Thoracic aorta (tissue), 2 donors: ENCODE measurements at places on chromosomes 6 and 20.

GRCh38 chr6:108640104-108640503, 79.4 kb downstream of the FOXO3 start:
- DNase-seq, result no peak

DNA sequence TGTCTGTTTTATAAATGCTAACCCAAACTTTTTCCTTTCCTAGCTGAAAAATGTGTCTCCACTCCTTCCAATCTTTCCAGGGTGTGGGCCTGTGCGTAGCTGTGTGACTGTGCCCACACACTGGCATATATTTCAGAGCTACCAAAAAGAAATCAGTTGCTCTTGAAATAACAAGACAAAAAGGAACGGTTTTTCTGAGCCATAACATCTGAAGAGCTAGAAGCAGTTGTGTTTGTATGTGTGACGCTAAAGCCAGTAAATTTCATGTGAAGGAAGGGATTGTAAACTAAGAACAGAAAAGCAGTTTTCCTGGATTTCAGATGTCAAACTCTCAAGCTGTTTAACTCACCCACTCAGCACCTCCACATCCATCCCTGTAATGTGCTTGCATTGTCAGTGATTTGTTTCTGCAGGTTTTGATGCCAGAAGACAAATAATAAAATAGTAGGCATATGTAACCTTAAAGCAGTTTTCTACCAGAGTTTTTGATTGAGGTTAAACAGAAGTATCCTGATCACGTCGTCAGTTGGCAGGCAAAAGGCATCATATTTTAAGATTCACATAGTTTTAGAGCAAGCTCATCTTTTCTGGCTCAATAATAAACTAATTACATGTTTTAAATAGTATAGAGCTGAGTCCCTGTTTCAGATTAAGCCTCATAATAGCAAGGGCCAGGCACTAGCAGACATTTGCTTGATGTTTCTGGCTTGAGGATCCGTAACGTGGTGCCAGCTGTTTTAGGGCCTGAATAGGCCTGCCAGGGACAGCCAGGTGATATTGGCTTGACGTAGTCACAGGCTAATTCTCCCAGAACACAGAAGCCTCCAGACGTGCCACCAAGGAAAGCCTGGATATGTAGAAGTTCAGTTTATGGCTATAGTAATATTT, 90.9 kb downstream of the FOXO3 start:
- peak; percentile 51 for DNase-seq

- DNase-seq, result no peak
Observed at GRCh38 chr6:37512400-37513011, 12.8 kb upstream of the CCDC167 start.

DNA sequence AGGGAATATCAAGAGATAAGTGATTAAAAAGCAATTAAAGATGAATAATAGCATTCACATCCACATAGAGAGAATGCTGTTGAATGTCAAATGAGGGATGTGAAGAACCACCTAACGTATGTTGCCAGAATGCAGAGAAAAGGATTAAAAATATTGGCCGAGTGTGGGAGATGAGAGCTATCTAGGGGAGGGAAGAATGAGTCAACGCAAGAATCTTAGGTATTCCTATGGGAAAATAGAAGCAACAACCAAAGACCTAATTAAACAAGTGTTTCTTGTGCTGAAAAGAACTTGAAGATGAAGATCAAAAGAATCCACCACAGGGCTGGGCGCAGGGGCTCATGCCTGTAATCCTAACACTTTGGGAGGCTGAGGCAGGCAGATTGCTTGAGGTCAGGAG, 12.2 kb upstream of the RSPH3 start:
- no peak for DNase-seq

DNA sequence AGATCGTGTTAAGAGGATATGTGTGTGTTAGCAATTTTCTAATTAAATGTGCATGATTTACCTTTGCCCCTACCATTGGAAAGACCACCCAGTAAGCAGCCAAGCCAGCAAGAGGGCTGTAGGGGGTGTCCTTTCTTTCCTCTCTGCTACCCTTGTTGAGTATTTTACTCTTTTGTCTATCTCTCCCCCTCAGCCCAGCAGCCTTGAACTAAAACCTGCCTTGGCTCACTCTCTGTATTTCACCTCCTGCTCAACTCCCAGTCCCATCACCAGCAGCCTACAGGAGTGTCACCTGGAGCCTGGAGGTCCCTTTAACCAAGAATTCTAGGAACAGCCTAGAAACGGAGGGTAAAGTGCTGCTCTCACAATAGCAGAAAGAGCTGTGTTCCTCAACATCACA, 81.0 kb downstream of the HIVEP2 start:
- no peak for DNase-seq

DNA sequence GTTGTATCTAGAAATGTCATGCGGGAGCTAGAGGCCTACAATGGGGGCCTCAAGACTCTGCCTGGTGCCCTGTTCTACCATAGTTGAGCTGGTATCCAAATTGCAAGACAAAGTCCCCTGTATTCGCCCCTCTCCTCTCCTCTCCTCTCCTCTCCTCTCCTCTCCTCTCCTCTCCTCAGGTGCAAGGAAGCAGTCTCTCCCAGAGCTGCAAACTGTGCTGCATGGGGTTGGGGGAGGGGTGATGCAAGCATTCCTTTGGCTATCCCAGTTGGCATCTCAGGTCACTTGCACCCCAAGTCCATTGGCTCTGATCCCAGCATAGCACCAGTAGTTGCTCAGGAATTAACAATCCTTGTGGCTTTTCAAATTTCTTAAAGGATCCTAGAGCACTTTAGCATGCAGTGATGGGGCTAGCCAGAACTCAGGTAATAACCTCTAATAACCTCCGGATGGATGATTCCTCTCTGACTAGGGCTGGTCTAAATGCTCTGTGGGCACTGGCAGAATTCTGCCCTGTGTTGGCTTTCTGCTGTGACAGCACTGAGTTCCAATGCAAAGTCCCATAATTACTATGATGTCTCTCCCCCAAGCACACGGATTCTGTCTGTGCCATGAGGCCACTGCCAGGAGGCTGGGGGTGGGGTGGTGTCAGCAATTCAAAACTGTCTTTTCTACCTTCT, 35.3 kb downstream of the TAF11 start:
- no peak for DNase-seq

DNA sequence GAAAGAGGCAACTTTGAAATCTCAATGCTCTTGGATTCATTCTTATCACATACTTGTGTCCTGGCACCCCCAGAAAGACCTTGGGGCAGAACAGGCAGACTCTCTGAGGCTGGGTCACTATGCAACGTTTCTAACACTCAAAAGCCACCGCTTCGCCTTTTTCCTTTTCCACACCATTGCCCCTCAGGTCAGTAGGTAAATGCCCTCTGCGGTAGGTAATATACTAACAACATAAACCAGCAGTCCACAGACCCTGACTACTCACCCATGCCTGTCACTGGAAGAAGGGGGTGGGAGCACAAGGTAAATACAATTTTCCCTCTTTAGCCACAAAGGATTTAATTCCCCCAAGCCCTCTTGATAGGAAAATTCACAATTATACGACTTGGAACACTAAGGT, 6.5 kb upstream of the SPTLC3 start:
- no peak for DNase-seq

DNA sequence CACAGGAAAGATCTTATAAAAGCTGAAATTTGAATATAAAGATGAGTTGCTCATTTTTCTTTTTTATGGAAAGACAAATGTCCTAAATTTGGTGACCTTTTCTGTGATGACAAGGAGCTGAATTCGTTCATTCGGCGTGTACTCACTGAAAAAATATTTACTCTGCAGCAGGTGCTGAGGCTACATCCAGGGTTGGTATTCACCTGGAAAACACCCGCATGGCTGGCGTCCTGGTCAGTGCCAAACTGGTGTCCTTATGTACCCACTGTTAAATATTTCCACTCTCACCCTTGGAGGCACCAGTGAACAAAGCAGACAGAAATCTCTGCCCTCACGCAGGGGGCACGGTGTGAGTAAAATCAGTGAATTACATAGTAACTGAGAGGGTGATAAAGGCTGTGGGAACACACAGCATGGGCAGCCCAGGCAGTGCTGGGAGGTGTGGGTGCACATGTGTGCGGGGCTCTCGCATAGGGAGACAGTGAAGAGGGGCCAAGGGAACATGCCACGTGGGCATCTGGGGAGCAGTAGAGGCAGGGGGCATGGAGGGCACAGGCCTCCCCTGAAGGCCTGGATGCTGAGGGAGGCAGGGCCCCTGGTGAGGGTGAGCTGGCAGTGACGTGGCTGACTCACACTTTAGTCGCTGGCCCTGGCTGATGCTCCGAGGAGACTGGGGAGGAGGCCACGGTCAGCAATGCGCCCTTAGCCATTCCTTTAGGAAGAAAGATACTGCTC, 89.7 kb downstream of the INSM1 start:
- DNase-seq, result no peak

DNA sequence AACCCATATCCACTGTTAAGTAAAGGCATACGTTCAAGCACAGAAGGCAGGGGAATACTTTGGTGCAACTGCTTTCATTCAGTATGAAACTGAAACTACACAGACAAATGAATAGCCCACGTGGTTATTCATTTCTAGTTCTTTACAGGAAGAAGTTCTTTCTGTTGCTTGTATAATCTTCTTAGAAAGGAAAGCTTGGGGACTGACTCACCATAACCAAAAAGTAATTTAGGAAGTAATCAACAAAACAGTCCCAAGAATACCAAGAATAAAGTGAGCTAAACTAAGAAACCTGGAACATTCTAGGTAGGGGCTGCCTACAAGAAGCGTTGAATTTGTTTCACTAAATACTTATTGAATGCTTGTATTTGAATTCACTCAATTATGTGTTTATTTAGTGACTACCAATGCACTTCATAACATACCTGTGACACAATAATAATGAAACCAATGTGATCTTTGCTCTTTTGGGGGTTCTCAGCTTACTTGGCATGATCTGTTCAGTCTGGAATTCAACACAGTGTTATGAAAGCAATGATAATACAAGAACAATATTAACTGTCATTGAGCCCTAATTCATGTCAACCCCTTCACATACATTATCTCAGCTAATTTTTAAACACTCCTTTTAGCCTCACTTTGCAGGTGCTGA, 25.1 kb upstream of the KIAA0408 start:
- no peak for DNase-seq

GRCh38 chr20:50646483-50646996, 44.8 kb downstream of the RIPOR3 start:
- no peak for DNase-seq

DNA sequence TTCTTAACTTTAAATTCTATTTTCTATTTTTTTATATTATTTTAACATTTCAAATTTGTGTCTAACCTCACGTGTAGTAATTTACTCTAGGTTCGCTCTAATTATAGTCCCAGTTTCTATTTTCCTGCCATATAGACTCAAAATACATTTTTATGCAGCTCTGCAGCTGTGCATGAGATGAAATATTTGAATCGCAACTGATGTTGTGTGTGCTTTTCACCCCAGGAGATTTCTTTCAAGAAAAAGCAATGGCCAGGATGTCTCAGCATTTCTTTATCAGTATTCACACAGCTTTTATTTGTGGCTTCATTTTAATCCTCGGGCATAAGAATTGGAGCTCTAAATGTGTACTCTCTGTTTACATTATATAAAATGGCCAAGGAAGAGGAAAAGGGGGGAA, 157.6 kb downstream of the HDGFL1 start:
- DNase-seq, result no peak

DNA sequence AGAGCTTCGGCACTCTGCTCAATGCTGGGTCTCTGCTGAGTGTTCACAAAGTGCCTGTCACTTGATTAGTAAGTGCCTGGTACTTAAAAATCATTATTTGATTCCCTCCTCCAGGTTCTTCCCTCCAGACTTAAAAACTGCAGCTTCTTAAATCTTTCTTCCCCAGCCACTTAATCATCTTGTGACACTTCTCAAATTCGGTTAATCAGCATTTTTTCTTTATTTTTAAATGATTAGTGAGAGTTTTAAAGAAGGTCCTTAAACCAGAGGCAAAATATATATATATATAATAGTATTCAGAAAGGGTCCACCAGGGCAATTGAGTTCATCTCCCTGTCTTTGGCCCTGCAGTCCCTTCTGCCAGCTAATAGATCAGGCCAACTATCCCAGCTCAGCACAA, 8.0 kb upstream of the BANF2 start:
- no peak for DNase-seq

GRCh38 chr6:154510144-154510905, at the start of gene CNKSR3:
CNKSR3 (minus strand) TSS chr6:154510685; CDS start chr6:154510114, 571 bp downstream.
- DNase-seq, result peak; percentile 58

DNA sequence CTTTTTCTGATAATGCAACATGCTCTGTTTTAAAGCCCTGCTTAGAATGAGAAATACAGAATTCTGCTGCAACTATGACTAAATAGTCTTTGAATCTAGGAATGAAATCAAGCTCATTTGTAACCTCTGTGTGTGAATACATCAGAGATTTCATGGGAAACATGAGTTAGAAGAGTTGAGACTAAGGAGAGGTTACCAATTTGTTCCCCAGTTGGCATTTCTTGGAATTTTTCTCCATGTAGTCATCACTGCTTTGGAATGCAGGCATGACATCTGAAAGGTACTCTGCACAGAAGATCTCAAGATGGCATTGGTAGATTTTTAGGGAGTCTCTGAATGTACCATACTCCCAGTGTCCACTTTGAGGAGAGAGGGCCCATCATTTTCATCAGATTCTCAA, 237.2 kb downstream of the TFAP2A start:
- no peak for DNase-seq

- no peak for DNase-seq
Observed at GRCh38 chr6:134503585-134504281, 185.8 kb upstream of the SGK1 start.

GRCh38 chr20:36277546-36277945, 28.6 kb upstream of the DLGAP4 start:
- no peak for DNase-seq

GRCh38 chr6:87482366-87482765, 9.6 kb downstream of the SLC35A1 start:
- no peak for DNase-seq

- DNase-seq, result no peak
Observed at GRCh38 chr6:71079677-71080076, 122.8 kb upstream of the B3GAT2 start.

DNA sequence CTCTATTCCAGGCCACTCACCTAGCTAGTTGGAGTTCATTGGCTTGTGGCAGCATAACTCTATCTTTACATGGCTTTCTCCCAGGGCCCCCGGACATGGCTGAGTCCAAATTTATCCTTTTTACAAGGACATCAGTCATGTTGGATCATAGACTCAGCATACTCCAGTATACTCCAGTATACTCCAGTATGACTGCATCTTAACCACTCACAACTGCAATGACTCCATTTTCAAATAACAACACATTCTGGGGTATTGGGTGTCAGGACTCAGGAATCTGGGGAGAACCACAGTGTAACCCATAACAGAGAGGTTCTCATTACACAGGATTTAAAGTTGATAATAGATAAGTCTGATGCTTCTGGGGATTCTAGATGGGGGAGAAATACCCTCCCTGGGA, 53.8 kb upstream of the TSHZ2 start:
- no peak for DNase-seq

DNA sequence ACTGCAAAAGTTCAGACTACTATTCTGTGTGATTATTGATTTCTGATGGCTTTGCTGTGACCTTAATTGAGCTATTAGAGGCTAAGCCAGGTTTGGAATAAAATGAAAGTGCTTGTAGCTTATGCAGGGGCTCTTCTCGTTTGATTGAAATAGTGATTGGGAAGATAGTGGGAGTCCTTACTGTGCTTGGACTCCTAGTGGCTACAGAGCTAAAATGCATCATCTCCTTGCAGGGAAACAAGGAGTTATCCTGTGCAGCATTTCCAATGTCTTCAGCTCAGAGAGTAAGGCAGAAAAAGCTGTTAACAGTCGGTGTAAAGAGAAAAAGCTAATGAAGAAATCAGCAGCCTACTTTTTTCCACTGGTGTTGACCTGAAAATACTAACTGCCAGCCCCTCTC, 173.5 kb downstream of the SLC35F1 start:
- no peak for DNase-seq
